ENCODE measurements at places on chromosomes 6 and 20.

- DNase-seq = no peak
These were observed 256.9 kb upstream of the SASH1 start for GRCh38 chr6:148085631-148086331.

- peak; percentile 74 for DNase-seq
These were observed 46.1 kb downstream of the LYRM4 start for GRCh38 chr6:5214570-5215052.

DNA sequence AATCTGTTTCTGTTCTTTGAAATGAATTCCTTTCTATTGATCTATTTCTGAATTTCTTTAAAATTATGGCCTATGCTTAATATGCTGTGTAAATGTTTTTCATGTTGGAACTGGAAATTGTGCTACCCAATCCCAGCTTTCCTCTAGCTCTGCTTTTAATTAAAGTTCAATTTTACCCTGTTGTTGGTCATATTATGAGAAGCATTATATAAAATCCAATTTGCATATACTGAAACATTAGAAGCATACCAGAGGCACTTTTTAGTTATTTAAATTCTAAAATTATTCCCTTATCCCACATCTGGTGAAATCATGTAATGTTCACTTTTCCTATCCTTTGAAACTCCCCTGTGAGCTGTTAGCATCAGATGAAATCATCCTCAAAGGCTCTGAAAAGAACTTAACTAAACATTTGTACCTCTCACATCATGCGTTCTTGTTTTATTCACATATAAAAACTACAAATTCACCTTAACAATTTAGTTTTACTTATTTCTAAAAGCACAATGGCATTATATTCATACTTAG, 160.6 kb upstream of the COL21A1 start:
- DNase-seq = no peak

- no peak for DNase-seq
These were observed 26.0 kb downstream of the SDCBP2 start for GRCh38 chr20:1302685-1303541.

DNA sequence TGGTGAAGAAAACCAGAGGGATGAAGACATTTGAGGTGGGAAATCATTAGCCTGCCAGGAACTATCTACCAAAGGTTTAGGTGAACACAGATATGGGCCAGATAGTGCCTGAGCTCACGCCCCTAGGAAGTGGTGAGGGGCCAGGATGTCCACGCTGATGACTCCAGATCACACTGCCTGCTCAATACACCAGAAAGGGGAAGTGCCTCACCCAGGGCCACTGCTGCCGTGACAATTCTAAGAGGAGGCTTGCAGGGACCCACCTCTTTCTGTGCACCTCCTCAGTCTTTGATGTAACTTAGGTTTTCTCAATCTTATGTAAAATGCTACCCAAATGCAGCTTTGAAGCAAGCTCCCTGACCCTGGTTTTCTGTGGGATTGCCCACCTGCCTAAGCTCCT, 5.4 kb upstream of the RAB44 start:
- no peak for DNase-seq

GRCh38 chr6:14732226-14732843, 513.5 kb upstream of the JARID2 start:
- DNase-seq = no peak

DNA sequence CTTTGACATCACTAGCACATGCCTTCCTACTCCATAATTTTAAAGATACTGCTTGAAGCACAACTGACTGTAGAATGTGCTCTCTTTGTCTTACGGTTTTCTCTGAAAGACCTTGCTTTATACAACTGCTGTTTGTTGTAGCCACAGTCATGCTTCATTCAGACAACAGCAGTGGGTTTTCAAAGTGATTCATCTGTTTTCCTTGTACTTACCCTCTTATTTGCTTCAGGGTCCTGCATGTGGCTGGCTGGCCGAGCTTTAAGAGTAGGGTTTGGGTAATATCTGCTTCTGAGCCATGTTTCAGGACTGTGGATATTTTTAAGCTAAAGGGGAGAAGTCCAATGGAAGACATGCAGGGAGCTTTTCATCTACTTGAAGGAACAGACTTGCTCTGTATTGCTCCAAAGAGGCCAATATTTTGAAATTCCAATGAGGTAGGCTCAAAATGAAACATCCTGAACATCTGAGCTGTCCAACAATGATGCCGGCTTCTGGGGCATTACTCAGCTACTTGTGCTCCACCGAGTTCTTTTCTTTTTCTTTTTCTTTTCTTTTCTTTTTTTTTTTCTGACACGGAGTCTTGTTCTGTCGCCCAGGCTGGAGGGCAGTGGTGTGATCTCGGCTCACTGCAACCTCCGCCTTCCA, 160.2 kb upstream of the SGK1 start:
- no peak for DNase-seq

DNA sequence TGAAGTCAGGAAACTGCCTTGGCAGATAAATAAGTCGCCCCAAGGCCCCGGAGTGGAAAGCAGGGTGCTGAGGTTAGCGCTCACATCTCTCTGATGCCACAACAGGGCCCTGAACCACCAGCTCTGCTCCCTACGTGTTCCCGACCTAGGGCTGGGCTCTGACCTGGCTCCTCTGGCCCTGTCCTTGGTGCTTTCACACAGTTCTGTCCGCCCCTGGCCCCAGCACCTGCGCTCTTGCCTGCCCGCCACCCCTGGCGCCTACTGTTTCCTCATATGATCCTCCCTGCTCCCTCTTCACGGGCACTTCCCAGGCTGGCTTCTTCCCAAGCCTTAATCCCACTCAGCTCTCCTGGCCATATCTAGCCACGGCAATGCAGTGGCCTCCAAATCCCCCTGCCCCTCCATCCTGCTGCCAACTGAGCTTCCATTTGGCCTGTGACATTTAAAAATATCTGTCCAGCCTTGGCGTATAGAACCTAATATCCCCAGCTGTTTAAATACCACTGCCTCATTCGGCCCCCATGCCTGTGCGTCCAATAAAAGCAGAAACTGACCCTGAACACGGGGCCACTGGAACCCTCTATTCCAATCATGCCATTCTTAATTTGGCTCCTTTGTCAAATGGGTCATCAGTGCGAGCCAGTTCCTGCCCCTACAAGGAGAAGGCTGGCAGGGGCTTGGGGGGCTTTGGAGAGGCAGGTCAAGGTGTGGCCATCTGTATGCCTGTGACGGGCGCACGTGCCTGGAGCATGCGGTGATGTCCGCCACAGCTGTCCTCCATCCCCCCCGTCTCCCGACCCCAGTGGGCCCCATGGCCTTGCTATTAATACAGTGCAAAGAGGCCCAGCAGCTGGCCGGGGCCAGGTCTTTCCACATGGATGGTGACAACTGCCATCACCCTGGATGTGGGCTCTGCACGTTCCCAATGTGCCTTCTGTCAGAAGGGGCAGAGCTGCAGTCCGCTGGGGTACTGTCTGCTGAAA, 27.7 kb downstream of the GNAS-AS1 start:
- no peak for DNase-seq

DNA sequence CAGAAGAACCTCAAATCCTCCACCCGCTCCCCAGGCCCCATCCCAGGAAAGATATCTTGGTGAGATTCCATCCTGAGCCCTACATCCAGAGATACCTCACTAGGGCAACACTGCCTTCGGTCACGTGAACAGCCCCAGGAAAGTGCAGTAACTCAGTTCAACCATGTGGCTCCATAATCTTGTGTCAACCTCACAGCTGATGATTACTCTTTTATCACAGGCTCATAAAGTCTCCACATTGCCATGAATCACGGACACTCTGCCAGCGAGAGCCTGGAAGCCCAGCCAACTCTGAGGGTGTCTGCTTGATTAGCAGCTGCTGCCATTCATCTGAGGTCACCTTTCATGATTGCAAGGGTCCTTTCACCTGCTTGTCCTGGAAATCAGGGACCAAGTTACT, 175.8 kb upstream of the LRFN2 start:
- DNase-seq = no peak

DNA sequence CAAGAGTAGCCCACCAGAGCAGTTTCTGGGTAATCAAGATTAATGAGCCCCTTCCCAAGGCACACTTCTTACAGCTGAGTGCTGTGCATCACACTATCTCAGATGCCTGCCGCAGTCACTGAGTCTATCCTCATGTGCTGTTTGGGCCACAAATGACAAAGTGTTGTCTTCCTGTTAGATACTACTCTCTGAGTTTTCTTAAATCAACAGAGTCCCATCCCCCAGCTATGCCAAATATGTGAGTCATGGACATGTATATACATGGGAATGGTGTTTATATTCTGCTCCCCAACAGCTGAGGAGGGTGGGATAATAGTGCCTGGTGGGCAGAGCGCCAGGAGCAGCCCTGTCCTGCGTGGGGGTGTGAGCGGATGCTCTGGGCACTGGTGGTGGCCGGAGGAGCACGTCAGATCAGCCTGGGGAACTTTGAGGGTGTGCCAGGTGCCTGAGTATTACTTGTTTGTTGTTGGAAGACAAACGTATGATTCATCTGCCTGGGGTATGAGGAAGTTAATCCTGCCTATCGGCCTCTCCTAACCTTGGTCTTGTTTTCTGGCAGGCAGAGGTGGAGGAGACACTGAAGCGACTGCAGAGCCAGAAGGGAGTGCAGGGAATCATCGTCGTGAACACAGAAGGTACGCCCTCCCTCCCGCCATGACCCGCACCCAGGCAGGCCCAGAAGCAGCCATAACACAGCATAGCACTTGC, 9.6 kb downstream of the DYNLRB1 start:
- DNase-seq = no peak

DNA sequence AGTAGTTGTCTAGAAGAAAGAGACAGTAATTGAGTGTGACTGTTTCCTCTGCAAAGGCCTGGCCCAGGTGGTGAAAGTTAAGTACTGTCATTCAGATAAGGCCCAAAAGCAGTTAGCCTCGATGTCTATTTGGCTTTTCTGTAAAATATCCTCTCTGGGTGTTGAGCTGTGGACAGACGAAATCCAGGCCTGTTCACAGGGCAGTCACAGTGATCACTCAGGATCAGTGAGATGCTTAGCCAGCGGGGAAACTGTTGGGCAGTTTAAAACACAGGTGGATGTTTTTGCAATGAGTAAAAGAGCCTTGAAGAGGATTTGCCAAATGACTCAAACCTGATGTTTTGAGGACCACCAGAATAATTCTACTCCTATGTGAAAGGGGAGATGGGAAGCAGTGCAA, 22.0 kb upstream of the PRDM1 start:
- no peak for DNase-seq

- no peak for DNase-seq
These were observed 156.9 kb downstream of the ARID1B start for GRCh38 chr6:156934069-156934460.

GRCh38 chr20:45765980-45766379, 25.7 kb downstream of the WFDC3 start:
- DNase-seq = no peak

DNA sequence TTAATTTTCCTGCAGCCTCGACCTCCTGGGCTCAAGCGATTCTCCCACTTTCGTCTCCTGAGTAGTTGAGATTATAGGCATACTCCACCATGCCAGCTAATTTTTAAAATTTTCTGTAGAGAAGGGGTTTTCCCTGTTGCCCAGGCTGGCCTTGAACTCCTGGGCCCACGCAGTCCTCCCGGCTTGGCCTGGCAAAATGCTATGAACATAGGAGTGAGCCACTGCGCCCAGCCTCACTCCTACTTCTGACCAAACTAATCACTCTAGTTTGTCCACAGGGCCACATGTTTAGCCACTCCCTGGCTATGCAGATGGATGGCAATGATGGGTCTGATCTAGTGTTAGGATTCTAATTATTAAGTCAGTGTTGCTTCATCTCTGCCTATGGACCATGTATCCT, 31.9 kb upstream of the RPN2 start:
- no peak for DNase-seq

GRCh38 chr6:11366183-11366933, 133.9 kb upstream of the NEDD9 start:
- no peak for DNase-seq

GRCh38 chr20:18529041-18529440, 21.3 kb downstream of the SEC23B start:
- no peak for DNase-seq

GRCh38 chr20:32448306-32449056, 90.3 kb downstream of the ASXL1 start:
- DNase-seq = no peak

DNA sequence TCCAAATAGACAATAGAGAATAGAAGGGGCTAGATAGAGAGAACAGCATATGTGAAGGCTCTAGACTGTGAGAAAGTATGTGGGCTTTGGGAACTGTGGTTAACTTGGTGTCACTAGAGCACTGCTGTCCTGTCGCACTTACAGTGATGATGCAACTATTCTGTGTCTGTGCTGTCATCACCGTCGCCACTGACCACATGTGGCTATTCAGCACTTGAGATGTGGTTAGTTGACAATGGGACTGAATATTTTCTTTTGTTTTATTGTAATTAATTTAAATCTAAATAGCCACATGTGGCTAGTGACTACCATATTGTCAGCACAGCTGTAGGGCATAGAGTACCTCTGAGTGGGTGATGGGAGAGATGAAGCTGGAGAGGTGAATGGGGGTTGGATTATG, 39.0 kb upstream of the IFNGR1 start:
- DNase-seq = no peak

- DNase-seq = no peak
These were observed 359.8 kb downstream of the ZFAND3 start for GRCh38 chr6:38179300-38179699.

DNA sequence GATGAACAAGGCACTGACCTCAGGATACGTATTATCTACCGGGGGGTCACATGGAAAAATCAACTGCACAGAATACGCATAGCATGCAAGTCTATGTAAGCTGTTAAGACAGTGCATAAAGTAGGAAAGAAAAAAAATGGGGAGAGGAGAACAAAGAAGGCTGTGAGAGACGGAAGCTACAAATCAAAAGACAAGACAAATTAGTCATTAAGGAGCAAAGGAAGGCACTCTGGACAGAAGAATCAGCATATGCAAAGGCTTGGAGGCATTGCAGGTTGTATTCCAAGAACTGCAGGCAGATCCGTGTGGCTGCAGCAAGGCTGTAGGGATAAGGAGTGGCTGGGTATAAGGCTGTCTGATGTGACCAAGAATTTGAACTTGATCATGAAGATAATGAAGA, 89.0 kb downstream of the NRSN1 start:
- no peak for DNase-seq

- no peak for DNase-seq
These were observed 108.7 kb upstream of the LY86 start for GRCh38 chr6:6479785-6480184.

- no peak for DNase-seq
These were observed 7.7 kb downstream of the ADGRF1 start for GRCh38 chr6:47034421-47034820.

DNA sequence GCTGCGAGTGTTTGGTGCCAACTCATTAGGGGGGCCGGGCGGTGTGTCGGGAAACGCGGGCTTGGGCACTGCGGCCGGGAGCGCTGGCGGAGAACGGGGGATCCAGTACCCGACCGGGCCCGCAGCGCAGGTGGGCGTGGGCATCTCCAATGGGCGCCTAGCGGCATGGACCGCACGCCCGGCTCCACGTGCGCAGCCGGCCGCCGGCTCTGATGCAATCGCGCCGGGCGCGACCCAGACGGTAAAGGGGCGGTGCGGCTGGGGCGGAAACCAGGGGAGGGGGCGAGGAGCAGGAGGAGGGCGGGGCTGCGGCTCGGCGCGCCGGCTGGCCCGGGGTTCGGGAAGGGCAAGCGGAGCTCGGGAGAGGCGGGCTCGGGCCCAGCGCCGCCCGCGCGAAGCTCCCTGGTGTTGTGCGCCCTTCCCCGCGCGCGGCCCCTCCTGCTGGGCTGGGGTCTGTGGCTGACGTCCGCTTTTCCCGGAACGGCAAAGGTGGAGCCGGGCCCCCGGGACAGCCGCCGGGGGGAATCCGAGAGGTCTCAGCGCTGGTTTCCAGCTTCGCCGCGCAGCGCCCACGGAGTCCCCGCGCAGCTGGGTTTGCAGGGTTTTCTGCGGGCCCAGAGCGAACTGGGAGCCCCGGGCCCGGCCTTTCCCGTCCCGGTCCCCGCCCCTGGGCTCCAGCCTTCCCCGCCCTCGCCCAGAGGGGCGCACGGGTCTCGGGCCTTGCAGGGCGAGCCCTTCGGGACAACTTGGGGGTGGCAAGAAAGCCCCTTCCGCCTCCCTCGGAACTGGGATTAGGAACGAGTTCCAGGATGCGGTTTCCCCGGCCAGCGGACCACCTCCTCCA, 867 bp downstream of the MTHFD1L start:
- DNase-seq = peak; percentile 91

All from retina (tissue), 1 donor.